ENCODE measurements at places on chromosomes 6 and 20.

DNA sequence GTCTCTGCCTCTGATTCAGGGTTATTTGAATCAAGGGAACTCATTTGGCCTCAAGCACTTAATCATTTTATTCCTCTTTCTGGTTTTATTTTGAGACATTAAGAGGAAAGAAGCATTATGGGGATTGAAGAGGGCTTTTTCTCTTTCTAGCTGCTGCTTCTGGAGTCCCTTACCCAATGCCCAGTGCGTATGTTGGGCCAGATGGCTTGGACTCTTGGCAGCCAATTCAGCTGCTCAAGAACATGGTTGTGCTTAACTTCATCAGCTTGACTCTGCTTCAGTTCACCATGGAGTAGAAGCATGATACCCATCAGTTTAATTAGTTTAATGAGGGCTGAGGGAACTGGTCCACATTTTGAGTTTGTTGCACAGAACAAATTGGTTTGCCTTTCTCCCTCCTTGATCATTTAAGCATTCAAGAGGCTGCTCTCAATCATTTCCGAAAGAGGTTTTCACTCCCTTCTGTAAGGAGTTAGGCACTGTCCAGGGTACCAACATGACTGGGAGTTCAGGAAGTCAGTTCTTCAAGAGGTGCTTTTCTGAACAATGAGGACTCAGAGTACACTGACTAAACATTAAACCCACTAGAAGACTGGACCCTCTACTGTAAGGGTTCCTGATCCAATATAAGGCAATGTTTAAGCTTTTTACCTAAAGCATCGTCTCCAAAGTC, 14.6 kb downstream of the PDYN start:
- no peak for DNase-seq

GRCh38 chr6:166862978-166863530, 93.3 kb downstream of the RNASET2 start:
- no peak for DNase-seq

- peak; percentile 68 for DNase-seq
Measured at GRCh38 chr20:50048420-50049166, 64.4 kb downstream of the UBE2V1 start.

- DNase-seq, result peak; percentile 27
Measured at GRCh38 chr6:90078513-90079289, 184.4 kb downstream of the GJA10 start.

DNA sequence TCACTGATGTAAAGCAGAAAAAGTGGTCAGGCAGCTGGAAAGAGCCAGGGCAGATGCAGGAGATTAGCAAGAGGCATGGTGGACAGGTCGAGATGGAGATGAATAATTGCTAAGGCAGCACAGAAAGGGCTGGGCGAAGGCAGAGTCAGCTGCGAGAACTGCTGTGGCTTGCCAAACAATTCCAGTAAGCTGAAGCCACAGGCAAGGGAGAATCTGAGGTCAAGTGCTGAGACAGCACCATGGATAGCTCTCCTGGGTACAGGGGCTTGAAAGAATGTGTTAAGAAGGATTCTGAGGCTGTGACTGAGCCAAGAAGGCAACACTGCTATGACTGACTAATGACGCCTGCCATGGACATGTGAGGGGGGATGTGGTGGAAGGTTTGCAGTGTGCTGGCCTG, 220.8 kb upstream of the FOXA2 start:
- DNase-seq, result no peak

DNA sequence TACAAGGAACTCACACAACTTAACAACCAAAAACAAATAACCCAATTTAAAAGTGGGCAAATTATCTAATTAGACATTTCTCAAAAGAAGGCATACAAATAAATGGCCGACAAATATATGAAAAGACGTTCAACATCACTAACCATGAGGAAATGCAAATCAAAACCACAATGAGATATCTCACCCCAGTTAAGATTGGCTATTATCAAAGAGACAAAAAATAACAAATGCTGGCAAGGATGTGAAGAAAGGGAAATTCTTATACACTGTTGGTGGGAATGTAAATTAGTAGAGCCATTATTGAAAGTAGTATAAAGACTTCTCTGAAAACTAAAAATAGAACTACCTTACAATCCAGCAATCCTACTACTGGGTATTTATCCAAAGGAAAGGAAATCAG, 96.7 kb upstream of the SIRPG start:
- no peak for DNase-seq

- DNase-seq, result no peak
Measured at GRCh38 chr6:43973357-43973756, 153.9 kb downstream of the MRPL14 start.

DNA sequence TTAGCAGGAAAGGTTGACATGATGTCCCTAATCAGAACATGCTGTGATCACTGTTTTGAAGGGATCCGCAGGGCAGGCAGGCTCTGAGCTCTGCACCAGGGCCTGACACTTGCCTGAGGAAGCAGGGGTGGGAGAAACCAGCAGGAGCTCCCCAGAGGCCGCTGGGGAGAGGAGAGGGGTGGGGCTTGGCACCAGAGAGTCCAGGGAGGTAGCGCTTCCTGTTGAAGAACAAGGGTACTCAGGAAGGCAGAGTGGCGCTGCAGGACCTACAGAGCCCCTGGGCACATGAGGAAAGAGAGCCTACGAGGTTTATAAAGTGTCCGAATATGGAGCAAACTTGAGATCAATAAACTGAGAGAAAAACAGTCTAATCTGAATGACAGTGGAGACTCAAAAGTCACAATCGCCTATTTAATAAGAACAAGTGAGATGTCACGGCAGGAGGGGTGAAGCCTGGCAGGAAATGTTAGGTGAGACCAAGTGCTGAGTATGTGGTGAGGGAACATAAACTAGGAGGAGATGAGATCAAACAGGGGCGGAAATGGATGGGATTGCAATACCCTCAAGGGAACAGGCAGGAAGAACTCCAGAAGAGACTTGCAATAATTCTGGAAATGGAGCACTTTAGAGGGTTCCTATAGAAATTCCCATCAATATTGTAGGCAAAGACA, 5.8 kb upstream of the TBXT start:
- no peak for DNase-seq

DNA sequence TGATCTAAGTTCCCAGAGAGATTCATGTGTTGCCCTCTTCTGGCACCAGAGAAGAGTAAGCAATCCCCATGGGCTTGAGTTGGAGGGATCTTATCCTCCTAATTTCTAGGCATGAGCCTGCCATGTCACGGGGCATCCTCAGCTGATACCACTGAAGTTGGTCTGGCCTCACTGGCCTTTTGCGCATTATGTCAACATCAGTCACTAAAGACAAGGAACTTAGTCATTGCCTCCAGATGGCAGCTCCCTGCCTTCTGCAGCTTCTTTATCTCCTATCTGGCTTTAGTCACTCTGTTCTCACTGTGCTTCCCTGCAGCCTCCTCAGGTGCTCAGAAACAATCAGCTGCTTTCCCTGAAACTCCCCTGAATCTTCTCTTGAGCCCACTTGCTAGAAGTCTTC, 312.2 kb downstream of the ADGRG6 start:
- no peak for DNase-seq

GRCh38 chr20:52619101-52619500, 353.1 kb upstream of the TSHZ2 start:
- DNase-seq, result no peak

DNA sequence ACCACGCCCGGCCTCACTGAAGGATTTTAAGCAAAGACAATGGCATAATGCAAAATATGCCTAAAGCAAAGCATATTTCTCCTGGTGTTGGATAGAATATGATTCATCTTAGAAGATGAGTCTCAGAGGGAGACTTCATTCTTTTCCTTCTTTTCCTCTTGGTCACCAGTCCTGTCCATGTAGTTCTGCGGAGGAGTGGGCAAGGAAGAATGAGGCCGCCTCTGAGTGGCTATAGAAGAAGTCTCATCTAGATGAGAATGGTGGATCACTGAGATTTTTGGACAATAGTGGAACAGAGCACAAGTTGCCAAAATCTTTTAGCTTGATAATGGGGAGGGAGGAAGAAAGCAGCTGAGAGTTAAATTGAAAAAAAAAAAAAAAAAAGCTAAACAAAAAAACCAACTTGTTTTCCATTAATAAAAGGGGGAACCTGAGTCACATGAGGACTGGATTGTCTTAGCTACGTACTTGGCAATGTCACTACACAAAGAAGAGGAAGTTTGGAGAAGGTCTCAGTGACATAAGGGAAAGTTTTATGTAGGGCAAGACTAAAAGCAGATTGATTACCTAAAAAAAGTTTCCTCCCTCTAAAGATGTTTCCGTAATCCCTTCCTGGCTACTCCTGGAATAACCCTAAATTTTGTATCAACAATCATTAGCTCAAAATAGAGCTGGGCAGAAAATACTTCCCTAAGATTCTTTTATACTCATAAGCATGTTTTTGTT, 6.0 kb downstream of the CD83 start:
- DNase-seq, result peak; percentile 97

DNA sequence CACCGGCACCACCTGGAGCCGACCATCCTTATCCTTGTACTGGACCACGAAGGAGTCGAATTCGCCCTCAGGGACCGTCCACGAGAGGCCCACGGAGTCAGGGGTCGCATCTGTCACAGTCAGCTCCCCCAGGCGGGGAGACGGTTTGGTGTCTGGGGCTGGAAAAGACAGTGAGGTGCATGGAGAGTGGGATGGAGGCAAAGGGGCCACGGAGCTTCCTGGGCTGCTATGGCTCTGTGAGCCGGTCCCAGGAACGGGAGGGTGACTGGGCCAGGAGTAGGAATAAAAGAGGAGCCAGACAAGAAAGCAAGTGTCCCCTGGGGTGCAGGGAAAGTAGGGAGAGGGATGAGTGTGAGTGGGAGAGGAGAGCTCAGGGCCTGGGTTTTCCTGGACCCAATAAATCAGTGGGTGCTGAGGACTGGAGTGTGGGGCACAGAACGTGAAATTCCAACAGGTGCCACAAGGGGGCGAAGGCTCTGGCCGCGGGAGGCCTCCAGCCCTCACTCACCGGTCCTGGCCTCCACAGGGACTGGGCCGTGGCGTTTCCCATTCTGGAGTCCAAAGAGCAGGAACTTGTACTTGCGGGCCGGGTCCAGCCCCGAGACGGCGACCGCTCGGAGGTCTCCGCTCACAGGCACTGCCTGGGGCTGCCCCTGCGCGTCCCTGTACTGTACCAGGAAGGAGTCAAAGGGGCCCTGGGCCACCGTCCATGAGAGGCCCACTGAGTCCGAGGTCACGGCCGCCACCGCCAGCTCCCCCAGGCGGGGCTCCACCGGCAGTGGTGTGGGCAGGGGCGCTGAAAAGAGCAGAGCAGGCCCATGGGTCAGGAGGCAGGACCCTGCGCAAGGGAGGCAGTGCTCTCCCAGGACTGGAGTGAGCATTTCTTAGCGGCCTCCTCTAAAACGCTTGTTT, 9.9 kb downstream of the CYP21A2 start:
- DNase-seq, result peak; percentile 47

DNA sequence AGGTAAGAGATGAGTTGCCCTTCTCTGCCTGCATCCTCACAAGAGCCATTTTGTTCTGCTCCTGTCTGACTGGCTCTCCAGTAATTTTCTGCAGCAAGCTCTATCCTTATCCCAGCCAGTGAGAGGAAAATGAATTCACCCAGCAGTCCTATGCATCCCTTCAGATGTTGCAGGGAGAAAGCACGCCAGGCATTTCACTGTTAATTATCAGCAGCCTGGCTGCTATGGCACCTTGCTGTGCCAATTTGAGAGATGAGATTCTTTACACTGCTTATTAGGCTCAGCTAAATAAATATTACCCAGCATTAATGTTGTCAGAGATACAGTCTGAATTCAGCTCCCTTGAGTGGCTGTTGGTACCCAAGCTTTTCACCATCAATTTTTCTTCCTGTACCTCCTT, 61.1 kb upstream of the SNAP25 start:
- DNase-seq, result no peak

DNA sequence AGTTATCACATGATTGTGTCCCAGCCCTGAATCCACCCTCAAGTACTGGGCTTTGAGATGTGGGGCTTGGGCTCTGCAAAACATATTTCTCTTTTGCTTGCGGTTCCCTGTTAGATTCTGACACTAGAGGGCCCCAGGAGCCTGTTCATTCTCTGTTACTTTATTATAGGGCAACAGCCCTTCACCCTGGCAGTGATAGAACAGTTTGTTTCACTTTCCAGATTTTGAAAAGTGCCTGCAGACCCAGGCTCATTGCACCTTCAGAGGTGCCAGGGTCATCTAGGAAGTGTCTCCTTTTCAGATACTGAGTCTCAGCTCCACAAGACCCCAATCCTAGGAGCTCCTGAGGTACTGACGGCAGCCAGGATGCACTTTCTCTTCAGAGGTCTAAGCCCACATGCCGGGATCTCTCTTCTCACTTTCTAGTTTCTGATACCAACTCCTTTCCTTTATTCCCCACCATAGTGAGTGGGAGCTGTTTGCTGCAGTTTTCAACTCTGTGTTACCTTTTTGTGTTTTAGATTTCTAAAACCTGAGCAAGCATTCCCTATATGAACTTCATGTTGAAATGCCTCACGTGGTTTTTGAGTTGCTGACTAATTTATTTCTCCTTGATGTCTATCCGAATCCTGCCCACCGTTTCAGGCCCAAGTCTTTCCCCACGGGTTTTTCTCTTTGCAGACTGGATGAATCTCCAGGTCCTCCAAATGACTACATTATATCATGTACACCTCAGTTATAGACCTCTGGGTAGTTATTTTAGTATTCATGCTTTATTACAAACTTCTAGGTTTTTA, 10.9 kb downstream of the ABT1 start:
- DNase-seq, result peak; percentile 60

DNA sequence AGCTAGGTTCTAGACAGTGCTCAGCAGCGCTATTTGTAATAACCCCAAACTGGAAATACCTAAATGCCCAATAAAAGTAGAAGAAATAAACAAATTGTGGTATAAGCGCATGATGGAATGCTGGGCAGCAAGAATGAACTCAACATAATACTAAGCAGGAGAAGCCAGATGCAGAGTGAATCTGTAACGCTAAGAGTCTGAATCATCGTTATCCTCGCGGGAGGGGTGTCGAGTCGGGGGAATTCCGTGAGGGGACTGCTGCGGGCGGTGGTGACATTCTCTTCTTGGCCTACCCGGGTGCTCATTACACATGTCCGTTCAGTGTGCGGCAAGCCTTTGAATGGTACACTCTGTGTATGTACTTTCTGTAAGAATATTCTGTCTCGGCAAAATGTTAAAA, 83.7 kb downstream of the SULF2 start:
- DNase-seq, result no peak

DNA sequence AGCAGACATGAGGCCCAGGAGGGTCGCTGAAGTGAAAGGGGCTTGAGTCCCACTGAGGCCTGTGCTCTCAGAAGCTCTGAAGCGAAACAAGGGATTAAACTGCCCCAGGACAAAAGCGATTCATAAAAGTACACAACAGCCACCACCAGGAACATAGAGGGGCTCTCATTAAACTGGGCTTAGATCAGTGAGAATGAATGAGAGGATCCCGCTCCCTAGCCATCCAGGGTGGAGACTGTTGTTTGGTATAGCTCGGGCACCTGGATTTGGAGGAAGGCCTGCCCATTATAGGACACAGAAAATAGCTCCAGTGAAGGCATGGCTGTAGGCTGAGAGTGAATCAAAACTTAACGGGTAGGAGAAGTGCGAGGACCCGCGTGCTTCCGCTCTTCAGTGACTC, 91.6 kb upstream of the TAB2 start:
- no peak for DNase-seq

GRCh38 chr20:6160736-6161135, 37.9 kb upstream of the FERMT1 start:
- no peak for DNase-seq

DNA sequence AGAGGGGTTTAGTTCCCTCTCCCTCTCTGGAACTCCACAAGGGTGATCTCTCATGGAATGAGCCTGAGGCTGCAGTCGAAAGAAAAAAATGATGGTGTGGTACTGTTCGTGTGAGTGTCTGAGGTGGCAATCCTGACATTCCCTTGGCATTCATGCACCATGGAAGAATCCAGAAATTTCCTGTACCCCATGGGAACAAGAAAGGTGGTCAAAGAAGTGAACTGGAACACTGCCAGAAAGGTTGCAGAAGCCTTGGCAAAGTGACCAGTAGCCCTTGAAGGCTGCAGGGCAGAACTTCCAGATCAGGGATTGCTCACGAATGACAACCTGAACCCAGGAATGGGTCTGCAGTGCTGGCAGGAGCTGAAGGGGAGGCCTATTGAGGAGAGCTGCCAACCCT, 394.7 kb downstream of the CD83 start:
- no peak for DNase-seq
